ENCODE measurements at places on chromosomes 12 and 14.

- H3K4me3 ChIP-seq: no peak overlapping the region
- no peaks in the 10 kb centered on the region for H3K36me3 ChIP-seq
- H3K27me3 ChIP-seq: no peaks in the 10 kb centered on the region
- H3K4me1 ChIP-seq: no peaks in the 10 kb centered on the region
- no peak for DNase-seq
These were observed 27.0 kb downstream of the LRTM2 start for GRCh38 chr12:1847411-1847810.

DNA sequence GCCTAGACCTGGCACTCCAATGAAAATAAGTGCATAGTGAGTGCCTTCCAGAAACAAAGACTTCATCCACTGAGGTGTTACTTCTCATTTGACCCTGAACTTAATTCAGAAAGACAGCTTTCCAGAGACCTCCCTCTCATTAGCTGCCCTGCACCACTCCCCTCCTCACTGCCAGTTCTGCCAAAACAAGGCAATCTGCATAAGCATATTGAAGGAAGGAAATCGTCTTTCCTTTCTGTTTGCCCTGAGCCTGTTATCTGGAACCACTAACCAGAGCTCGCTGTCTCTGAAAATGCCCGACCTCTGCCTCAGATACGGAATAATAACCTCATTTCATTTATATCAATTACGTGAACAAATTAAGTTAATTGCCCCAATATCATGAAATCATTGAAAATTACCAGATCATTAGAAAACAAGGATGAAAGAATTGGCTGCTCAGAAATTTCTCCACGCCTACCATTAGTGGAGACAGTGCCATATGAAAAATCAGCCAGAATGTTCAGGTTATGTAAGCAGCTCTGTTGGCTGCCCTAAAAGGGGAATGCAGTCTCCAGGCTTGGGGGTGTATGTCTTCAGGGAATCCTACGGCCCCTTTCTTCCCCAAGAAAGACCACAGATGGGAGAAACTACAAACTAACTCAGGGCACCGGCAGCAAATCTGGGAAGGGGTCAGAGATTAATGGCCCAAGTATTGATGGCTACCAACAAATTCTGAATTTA is 149.9 kb upstream of the FKBP4 start:
- peaks cover 17% of the 10 kb centered on the region for H3K4me1 ChIP-seq
- no peak overlapping the region for H3K4me3 ChIP-seq
- DNase-seq: no peak
- H3K27me3 ChIP-seq: peaks cover 4% of the 10 kb centered on the region

GRCh38 chr12:14188744-14189143 is 176.7 kb upstream of the ATF7IP start:
- no peak overlapping the region for H3K27ac ChIP-seq
- no peak for DNase-seq
- H3K36me3 ChIP-seq: no peaks in the 10 kb centered on the region
- H3K27me3 ChIP-seq: no peaks in the 10 kb centered on the region
- no peaks in the 10 kb centered on the region for H3K4me1 ChIP-seq

DNA sequence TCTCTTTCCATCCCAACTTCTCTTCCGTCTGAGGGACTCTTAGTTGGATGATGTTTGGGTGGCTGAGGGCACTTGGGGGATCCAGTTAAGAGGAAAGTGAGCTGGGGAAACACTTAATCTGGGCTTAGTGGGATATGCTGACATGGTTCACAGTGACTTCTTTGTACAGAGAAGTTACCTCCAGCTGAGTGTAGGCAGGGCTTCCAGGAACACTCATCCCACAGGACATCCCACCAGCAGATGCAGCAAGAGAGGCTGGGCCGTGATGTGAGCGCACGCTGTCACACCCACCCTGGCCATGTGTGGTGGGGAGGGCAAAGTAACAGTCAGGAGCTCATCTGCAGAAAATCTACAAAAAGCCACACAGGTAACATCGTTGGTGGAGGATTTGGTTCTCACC is 832 bp upstream of the CACNA2D4 start:
- no peak for DNase-seq
- H3K4me1 ChIP-seq: peaks cover 24% of the 10 kb centered on the region
- no peak overlapping the region for H3K4me3 ChIP-seq
- H3K27ac ChIP-seq: no peak overlapping the region
- H3K36me3 ChIP-seq: no peaks in the 10 kb centered on the region

DNA sequence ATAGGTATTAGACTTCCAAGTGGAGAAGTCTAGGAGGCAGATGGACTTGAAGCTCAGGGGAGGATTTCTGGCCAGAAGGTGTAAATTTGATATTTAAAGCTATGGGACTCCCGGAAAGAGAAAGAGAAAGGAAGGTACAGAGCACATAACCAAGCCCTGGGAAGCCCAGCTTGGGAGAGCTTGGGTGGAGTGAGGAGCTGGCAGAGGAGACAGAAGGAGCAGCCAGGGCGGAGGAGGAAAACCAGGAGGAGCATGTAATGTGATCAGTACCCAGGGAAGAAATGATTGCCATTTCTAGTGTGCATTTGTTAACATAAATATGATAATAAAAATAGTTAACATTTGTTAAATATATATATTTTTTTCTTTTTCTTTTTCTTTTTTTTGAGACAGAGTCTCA is 67.4 kb downstream of the KICS2 start:
- no peak overlapping the region for H3K27ac ChIP-seq
- no peaks in the 10 kb centered on the region for H3K4me1 ChIP-seq
- DNase-seq: no peak
- no peak overlapping the region for H3K4me3 ChIP-seq
- no peaks in the 10 kb centered on the region for H3K27me3 ChIP-seq

GRCh38 chr12:91418221-91419090 is 235.8 kb upstream of the DCN start:
- no peaks in the 10 kb centered on the region for H3K4me1 ChIP-seq
- H3K27ac ChIP-seq: no peak overlapping the region
- DNase-seq: no peak
- no peaks in the 10 kb centered on the region for H3K36me3 ChIP-seq
- H3K4me3 ChIP-seq: no peak overlapping the region

DNA sequence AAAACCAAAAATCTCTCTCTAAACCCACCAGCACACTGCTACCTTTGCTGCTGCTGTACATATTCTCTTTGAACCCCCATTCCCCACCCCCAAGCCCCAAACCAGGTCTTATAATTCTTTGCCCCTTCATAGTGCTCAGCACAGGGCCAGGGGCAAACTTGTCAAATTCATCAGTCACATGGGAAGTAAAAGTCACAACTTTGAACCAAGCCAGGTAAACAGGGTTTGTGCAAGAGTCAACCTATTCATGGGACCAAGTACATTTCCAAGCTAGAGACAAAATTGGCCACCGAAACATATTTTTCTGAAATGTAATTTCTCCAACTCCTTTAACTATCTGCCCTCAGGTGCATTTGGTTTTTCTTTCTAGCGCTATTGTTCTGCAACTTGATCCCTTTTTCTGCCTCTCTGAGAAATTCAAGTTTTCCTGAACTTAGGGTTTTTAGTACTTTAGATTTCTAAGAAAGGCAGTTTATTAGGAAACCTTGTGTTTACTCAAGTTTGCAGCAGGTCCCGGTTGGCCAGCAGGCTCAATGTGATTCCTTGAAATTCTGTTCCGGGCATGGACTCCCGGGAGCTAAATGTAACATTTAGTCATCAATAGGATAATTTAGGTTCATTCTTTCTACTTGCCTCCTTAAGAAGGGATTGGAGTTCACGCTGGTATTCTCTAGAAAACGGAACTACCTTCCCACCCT is 230.5 kb downstream of the EFCAB11 start:
- no peak for DNase-seq
- H3K27ac ChIP-seq: peak overlapping the region; percentile 46
- peak overlapping the region; percentile 52 for H3K4me3 ChIP-seq
- H3K4me1 ChIP-seq: peaks cover 72% of the 10 kb centered on the region

DNA sequence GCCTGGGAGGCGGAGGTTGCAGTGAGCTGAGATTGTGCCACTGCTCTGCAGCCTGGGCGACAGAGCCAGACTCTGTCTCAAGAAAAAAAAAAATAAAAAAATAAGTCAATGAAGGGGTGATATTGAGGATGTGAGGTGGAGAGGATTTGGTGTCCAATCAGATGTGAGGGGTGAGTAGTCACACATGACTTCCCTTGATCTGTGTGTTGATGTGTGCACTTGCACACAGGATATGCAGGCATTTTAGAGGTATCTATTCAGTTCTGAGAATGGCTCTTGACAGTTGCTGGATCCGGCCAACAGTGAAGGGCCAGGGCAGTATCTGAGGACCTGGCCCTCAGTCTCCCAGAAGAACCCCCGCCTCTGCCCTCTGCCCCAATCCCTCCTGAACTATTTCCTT is 7.8 kb upstream of the SP7 start:
- H3K36me3 ChIP-seq: no peaks in the 10 kb centered on the region
- H3K4me3 ChIP-seq: no peak overlapping the region
- no peak for DNase-seq
- no peak overlapping the region for H3K27ac ChIP-seq
- no peaks in the 10 kb centered on the region for H3K27me3 ChIP-seq

GRCh38 chr12:64729909-64730587 is 29.2 kb downstream of the GNS start:
- no peaks in the 10 kb centered on the region for H3K36me3 ChIP-seq
- H3K4me1 ChIP-seq: peaks cover 20% of the 10 kb centered on the region
- peak overlapping the region; percentile 6 for H3K27ac ChIP-seq
- H3K4me3 ChIP-seq: no peak overlapping the region

DNA sequence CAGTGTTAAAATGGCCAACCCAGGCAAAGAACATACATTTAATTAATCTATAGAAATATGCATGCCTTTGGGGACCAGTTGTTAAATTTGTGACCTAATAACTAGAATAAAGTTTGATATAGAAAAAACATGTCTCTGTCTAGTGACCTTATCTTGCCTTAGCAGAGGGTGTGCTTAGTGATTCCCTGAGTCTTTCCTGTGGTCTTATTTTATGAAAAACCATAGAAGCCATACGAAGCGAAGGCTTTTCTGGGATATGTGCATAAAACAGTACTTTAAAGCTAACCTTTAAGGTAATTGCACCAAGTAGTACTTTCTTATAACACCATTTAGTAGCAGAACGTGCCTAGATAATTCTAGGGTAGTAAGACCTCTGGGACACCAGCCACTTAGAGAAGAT is 379.4 kb downstream of the ZFP36L1 start:
- H3K36me3 ChIP-seq: no peaks in the 10 kb centered on the region
- DNase-seq: no peak
- H3K4me3 ChIP-seq: no peak overlapping the region
- no peak overlapping the region for H3K27ac ChIP-seq
- H3K27me3 ChIP-seq: no peaks in the 10 kb centered on the region

- DNase-seq: no peak
- H3K36me3 ChIP-seq: no peaks in the 10 kb centered on the region
- no peaks in the 10 kb centered on the region for H3K27me3 ChIP-seq
- H3K27ac ChIP-seq: peak overlapping the region; percentile 78
- peaks cover 100% of the 10 kb centered on the region for H3K4me1 ChIP-seq
These were observed 26.6 kb downstream of the PRKCH start for GRCh38 chr14:61347826-61348443.
